ENCODE measurements at places on chromosomes 13 and 19.

- H3K27me3 ChIP-seq, result peaks cover 8% of the 10 kb centered on the region
- no peak within 1 kb of the TSS for H3K27ac ChIP-seq
- no peaks in the 10 kb centered on the region for H3K36me3 ChIP-seq
- no peak for DNase-seq
- peaks cover 5% of the 10 kb centered on the region for H3K4me1 ChIP-seq
Measured at GRCh38 chr19:51034704-51035103, at the start of gene KLK12. Gene KLK12 (minus strand): TSS chr19:51035002. CDS start chr19:51034621, 381 bp downstream.

GRCh38 chr19:29671393-29672160 lies 6.3 kb downstream of the PLEKHF1 start:
- H3K36me3 ChIP-seq, result peaks cover 24% of the 10 kb centered on the region
- peaks cover 75% of the 10 kb centered on the region for H3K4me1 ChIP-seq
- H3K27me3 ChIP-seq, result no peaks in the 10 kb centered on the region
- H3K27ac ChIP-seq, result peak overlapping the region; percentile 3
- no peak overlapping the region for H3K4me3 ChIP-seq

GRCh38 chr13:112486386-112487126 lies 101.4 kb downstream of the TUBGCP3 start:
- no peaks in the 10 kb centered on the region for H3K27me3 ChIP-seq
- DNase-seq, result no peak
- peaks cover 26% of the 10 kb centered on the region for H3K36me3 ChIP-seq

- peaks cover 46% of the 10 kb centered on the region for H3K27me3 ChIP-seq
- H3K4me1 ChIP-seq, result peaks cover 17% of the 10 kb centered on the region
- no peak overlapping the region for H3K4me3 ChIP-seq
Measured at GRCh38 chr13:37870895-37871550, 1.5 kb upstream of the TRPC4 start.

- no peak overlapping the region for H3K27ac ChIP-seq
- no peaks in the 10 kb centered on the region for H3K4me1 ChIP-seq
- no peaks in the 10 kb centered on the region for H3K27me3 ChIP-seq
- peaks cover 6% of the 10 kb centered on the region for H3K36me3 ChIP-seq
Measured at GRCh38 chr13:27541386-27541785, 78.9 kb downstream of the LNX2 start.

DNA sequence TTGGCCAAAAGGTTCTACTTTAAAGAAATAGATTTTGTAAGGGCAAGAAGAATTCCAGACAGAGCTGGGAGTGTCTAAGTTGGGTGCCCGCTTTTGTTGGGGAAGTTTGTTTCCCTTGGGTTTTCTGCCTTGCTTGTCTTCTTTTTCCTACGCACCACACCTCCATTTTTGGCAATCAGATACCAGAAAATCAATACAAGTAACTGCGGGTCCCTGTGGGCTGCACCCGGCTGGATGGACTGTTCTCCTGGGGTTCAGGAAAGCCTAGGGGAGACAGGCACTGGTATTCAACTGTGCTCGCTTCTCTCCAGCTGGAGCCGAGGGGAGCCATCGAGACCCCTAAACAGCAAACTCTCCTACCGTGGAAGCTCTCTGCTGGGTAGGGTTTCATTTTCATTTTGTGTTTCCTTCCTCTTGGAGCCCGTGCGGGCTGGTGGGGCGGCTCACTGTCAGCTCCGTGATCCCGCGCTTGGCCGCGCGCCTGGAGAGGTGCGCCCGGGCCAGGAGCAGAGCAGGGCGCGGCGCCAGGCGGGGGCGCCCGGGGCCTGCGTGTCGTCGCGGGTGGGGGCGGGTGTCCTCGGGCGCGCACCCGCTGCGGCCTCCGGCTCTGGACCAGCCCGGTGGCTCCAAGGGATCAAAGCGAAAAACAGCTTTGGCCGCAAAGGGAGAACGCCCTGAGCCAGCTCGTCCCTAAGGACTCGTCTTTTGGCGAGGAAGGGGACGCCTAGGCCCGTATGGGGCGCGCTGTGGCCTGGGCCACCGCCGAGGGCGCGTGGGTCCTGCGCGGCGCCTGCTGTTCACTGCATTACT lies 347.2 kb downstream of the ZNF536 start:
- no peaks in the 10 kb centered on the region for H3K36me3 ChIP-seq
- peaks cover 14% of the 10 kb centered on the region for H3K4me1 ChIP-seq
- peak overlapping the region; percentile 86 for H3K27ac ChIP-seq

GRCh38 chr19:49067554-49067953 lies 2.9 kb upstream of the NTF4 start:
- H3K4me1 ChIP-seq, result peaks cover 28% of the 10 kb centered on the region
- H3K36me3 ChIP-seq, result no peaks in the 10 kb centered on the region
- H3K4me3 ChIP-seq, result no peak overlapping the region
- H3K27ac ChIP-seq, result no peak overlapping the region
- no peak for DNase-seq

Measured in suprapubic skin (tissue), 4 donors.